ENCODE measurements at places on chromosomes 7 and 10.
A peak's percentile ranks its signal among the peaks of the same experiment; 100 is the strongest.

DNA sequence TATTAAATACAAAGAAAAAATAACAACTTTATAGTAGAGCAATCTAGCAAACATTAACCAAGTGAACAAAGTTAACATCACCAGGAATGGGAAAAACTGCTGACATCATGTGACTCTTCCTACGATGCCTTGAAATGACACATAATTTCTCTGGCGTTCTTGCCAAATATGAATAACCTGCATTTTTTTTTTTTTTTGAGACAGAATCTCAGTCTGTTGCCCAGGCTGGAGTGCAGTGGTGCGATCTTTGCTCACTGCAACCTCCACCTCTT lies 126.5 kb upstream of the VKORC1L1 start:
- DNase-seq, result peak; percentile 44

- no peak for DNase-seq
Measured at GRCh38 chr10:24278176-24278889, 69.4 kb downstream of the KIAA1217 start.

- DNase-seq, result no peak
Measured at GRCh38 chr10:59805014-59805413, 51.8 kb upstream of the MRLN start.

- no peak for DNase-seq
Measured at GRCh38 chr7:75658369-75658768, 80.4 kb downstream of the HIP1 start.

GRCh38 chr7:26987338-26987737 lies 108.5 kb downstream of the HOXA1 start:
- no peak for DNase-seq

GRCh38 chr7:155346285-155346684 lies 48.6 kb downstream of the INSIG1 start:
- no peak for DNase-seq

- DNase-seq, result no peak
Measured at GRCh38 chr7:127447326-127447945, 54.9 kb upstream of the ZNF800 start.

- no peak for DNase-seq
Measured at GRCh38 chr10:101993651-101994200, 62.2 kb downstream of the ARMH3 start.

GRCh38 chr10:110764793-110765512 lies 106.8 kb upstream of the PDCD4 start:
- no peak for DNase-seq

- no peak for DNase-seq
Measured at GRCh38 chr7:134630893-134631292, 15.8 kb upstream of the BPGM start.

- peak; percentile 80 for DNase-seq
Measured at GRCh38 chr7:48088559-48089045, 463 bp upstream of the UPP1 start.

DNA sequence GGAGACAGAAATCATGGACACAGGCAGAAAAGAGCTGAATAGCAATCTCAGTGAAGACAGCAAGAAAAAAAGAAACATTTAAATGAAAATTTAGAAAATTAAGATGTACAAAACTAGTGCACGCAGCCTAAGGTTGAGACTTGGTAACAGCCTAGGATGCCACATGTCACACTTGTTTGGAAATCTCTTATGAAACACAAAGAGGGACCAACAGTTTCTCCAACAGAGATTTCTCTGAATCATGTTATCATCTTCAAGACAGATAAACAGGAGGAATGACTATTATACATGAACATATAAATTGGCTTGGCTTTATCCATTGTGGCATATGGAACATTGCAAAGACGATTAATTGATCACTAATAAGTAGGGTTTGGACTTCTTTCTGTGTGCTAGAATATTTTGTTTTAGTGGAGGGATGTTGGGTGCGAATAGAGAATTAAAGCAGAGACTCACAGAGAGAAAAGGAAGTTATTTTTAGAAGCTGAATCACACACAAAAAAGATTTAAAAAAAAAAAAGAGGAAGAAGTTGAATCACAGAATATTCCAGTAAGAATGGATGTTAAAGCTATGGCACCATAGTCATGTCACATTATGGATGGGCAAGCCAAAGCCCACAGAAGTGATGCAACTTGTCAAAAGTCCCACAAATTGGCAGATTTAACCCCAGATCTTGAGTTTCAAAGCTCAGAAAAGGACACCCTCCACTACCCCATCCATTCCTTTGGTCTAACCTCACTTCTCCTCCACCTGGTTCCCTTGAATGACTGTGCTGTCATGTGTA lies 91.6 kb downstream of the MYOF start:
- DNase-seq, result no peak

- DNase-seq, result no peak
Measured at GRCh38 chr7:49172639-49173038, 248.3 kb downstream of the CDC14C start.

- no peak for DNase-seq
Measured at GRCh38 chr10:43202657-43203447, 64.0 kb downstream of the RASGEF1A start.

GRCh38 chr7:108455551-108455997 lies 662 bp downstream of the NRCAM start:
- no peak for DNase-seq

DNA sequence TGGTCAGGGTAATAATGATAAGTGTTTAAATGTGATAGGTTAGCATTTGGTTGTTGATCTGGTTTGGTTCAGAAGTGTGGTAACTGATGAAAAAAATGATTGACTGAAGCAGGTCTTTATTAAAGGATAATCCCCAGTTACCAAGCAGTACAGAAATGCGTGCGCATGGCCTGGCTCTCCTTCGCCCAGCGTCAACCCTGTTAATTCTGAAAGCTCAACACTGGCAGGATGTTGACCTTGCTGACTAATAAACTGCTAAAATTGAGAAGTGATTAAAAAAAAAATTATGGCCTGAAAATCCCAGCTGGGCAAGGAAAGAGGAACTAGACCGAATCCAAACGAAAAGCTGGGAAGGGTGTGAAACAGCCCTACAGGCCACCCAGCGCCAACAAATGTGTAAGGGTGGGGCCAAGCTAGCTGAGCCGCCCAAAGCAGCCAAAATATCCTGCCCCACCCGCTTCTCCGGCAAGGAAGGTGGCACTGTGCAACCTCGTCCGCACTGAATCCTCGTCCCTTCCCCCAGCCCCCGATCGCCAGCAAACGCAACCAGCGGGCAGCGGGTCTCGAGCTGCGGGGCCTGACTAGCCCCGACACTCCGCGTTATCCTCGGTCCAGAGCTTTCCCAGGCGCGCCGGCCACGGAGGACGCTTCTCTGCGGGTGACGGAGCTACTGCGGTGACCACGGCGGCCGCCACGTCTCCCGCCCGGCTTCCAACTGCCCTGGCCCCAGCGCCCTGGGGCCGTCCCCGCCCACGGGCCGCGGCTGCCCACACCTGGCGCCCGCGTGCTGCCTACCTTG lies 561 bp downstream of the SHTN1 start:
- DNase-seq, result peak; percentile 16

DNA sequence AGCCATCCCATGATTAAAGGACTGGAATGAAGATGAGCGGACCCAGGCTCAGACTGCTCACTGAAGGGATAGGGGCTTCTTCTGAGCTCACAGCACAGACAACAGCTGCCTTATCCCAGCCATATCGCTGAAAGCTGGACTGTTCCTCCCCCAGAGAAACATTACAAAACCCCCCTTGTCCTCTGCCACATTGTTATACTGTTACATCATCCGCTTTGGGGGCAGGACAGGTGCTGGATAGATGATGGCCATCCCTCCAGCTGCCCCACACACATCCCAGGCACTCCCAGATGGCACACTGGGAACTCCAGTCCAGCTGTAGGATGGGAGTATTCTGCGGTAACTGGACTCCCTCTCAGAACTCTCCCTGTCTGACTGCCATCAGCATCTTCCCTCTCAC lies 58.7 kb upstream of the BTRC start:
- DNase-seq, result no peak

- no peak for DNase-seq
Measured at GRCh38 chr10:133422223-133422806, 2.1 kb downstream of the SPRN start.

- DNase-seq, result no peak
Measured at GRCh38 chr7:124196519-124196918, 163.7 kb upstream of the TMEM229A start.

GRCh38 chr10:95208702-95209391 lies 14.8 kb downstream of the ACSM6 start:
- no peak for DNase-seq

GRCh38 chr10:98235846-98236245 lies 32.1 kb downstream of the LOXL4 start:
- DNase-seq, result no peak

- no peak for DNase-seq
Measured at GRCh38 chr10:5557040-5557721, 32.4 kb downstream of the CALML3 start.

DNA sequence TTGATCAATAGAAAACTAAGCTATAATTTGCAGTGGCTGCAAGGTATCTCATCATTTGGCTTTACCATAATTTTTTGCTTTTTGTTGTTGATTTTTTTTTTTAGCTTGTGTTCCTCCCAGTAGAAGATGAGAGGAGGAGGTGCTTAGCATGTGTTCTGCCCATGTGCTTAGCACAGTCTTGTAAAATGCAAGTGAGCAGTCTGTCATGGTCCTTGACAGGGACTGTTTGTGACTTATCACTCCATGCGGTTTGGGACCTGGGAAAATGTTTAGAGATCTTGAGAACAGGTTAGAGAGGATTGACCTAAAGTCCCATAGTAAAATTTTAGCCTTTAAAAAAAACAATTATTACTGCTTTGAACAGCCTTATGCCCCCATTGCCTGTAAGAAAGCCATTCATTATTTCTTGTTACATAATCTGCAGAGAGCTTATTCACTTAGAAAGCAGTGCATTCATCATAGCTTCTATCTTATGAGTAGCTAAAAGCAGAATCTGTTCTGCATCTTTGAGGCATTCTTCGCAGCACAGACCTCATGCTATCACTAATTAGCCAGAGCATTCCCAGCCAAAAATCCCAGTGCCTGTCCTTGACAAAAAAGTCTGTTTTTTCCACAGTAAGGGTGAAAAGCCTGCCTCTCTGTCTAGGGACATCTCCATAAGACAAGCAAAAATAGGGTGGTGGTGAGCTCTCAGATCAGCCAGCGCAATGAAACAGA lies 748.7 kb upstream of the GALNT17 start:
- no peak for DNase-seq

DNA sequence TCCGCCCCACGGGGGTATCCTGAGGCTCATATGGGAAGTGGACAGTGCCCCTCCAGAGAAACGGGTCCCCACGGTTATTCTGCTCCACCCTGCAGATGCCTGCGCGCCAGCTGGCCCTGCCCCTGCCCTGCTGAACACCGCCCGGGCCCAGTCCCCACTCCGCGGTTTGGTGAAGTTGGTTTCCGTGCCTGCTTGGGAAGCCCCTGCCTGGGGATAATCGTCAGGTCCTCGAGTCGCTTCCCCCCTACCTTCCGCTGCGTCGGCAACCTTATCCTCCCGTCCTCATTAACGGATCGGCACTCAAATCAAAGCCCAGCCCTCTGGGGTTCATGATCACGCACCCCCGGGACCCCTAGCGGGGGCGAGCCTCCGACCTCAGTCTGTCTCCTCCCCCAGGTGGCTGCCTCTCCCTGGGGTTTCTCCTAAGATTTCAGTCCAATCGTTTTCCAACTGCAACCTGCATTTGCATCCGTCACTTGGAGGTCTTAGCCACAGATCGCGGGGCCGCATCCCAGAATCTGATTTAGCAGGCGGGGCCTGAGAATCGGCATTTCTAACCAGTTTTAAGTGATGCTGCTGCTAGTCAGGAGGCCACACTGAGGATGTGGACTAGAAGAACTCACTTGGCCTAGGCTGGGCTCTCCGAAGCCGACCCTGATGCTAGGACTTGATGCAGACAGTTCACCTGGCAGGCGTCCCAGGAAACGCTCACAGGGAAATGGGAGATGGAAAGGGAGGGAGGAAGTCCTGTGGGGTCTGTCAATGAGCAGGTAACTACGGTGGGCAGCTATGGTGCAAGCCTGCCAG lies 27.6 kb downstream of the WDR86 start:
- no peak for DNase-seq

DNA sequence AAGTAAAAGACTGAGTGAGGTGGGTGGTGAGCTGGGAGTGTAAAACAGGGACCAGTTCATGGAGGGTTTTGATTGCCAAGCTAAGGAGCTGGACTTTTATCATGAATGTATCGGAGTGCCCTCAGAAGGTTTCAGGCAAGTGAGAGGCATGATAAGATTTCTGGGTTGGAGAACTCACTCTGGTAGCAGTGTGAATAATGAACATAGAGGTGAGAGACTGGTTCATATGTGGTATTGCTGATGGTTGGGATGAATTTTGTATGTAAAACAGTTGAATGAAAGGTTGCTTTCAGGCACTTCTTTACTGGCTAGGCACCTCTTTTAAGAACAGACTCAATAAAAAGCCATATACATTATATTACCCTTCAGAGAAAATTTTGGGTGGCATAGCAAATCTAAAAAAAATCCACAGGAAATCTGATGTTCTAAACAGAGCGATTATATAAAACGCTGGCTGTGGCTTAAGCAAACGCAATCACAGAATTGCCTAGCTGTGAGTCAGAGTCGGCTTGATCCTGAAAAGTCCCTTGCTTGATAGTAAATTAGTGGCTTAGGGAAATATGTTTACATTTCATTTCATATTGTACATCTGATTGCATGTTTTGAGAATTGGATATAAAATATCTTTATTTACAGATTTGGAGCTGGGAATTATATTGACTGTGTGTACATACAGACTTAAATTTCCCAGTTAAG lies 92.9 kb upstream of the HDAC9 start:
- DNase-seq, result no peak

DNA sequence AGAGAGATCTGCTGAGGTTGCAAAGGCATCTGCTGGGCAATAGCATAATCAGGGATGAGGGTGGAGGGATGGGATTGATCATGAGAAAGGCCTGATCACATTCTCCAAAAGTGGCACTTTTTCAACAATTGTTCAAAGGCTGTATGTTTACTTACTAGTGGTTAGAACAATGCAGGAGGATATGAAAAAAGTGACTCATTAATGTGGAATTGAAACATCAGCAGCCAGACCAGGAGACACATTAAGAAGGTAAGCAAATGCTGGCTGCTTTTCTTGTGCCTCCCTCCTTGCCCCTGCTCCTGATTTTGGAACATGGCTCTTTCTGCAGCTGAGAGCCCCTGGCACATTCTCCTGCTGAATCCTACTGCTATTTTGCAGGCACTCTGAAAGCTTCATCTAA lies 63.5 kb downstream of the FAM204A start:
- DNase-seq, result no peak

DNA sequence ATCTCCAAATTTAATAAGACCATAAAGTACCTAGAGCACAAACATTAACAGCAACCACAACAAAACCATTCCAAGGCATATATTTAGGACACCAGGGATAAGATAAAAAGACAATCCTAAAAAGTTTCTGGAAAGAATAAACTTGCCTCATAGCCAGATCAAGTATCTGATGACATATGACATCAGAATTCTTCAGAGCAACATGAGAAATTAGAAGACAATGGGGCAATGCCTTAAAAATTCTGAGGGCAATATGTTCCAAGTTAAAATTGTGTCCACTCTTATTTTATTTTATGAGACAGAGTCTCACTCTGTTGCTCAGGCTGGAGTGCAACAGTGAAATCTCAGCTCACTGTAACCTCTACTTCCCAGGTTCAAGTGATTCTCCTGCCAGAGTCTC lies 2.8 kb downstream of the EFCAB10 start:
- no peak for DNase-seq

GRCh38 chr7:72793791-72794190 lies 34.2 kb downstream of the TYW1B start:
- no peak for DNase-seq

All from GM04503 (cell line).